ENCODE measurements at places on chromosomes 11 and 22. TPM values are rescaled to one million over a fixed set of nuclear protein-coding genes. Genes with fewer than 3 reads are reported as not detected.

The ANKRD49 gene
- 16.6 TPM for total RNA-seq

The SHANK3 gene
- 0.59 TPM for total RNA-seq

The OVOL1 gene
- not detected for total RNA-seq

The ACRV1 gene
- not detected for total RNA-seq

The MUC2 gene
- not detected for total RNA-seq

The GSTP1 gene
- 647 TPM for total RNA-seq

The PICALM gene
- total RNA-seq = 551 TPM

The TMEM258 gene
- 19.6 TPM for total RNA-seq

The NPTXR gene
- 38.4 TPM for total RNA-seq

The GNAZ gene
- 7.4 TPM for total RNA-seq

The RNF26 gene
- total RNA-seq = 13.2 TPM

The FIBIN gene
- 51.4 TPM for total RNA-seq

The DEPDC7 gene
- 8.9 TPM for total RNA-seq

The IRAG1 gene
- total RNA-seq = 8.6 TPM

The PLET1 gene
- not detected for total RNA-seq

The CDKN1C gene
- 4.8 TPM for total RNA-seq

The TMEM191C gene
- 0.30 TPM for total RNA-seq

The LMO1 gene
- not detected for total RNA-seq

The MIOX gene
- total RNA-seq = not detected

The NPAS4 gene
- not detected for total RNA-seq

The SHISA8 gene
- total RNA-seq = not detected

All from smooth muscle cell of the umbilical artery (primary cell).